Stimulated activated CD4-positive, alpha-beta T cell treated with anti-CD3 and anti-CD28 coated beads, Interleukin-4, amount 100 ng/mL, for 1 hour (primary cell): ENCODE measurements at places on chromosomes 13 and 19.

DNA sequence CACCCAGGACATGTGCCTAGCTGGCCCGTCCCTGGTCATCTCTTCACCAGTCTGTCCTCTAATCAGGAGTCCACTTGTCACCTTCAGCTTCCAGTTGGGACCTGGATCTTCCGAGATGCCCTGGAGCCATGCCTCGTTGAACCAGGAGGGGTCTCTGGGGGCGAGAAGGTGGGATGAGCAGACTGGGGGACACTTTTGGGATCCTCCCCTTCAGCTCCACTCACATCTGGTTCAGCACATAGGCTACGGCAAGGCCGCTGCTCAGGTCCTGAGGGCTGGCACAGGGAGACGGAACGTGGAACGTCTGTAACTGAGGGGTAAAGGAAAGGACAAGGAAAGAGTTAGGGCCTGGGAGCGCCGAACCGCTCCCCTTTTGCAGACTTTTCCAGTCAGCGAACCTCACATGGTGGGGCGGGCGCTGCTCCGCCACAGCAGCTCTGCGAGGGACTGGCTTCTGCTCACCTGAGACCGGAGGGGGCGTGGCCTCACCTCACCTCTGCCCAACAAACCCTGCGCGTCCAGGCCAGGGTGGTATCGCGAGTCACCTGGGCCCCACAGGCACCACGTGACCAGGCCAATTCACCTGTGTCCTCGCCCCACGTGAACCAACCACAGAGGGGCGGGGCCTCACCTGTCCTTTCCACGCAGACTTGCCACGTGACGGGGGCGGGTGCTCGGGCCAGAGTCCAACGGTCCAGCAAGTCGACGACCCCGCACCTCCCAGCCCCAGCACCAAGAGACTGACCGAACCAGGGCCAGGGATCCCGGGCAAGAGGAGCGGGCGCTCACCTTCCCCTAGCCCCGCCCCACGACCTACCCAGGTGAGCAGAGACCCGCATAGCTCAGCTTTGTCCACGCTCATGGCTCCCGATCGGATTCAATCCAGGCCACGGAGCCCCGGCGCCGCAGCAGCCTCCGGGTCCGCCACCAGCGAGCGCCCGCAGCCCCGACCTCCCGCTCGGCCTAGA lies at the start of gene HOOK2:
HOOK2 (minus strand) TSS at position 965 of the 968 bp plus-strand sequence; CDS start at position 862, 103 bp downstream.
- no peak for DNase-seq

GRCh38 chr19:55549500-55550320 lies 4.4 kb upstream of the SBK3 start:
- no peak for DNase-seq

- DNase-seq: no peak
These were observed 33.4 kb upstream of the KLF5 start for GRCh38 chr13:73025217-73026012.

DNA sequence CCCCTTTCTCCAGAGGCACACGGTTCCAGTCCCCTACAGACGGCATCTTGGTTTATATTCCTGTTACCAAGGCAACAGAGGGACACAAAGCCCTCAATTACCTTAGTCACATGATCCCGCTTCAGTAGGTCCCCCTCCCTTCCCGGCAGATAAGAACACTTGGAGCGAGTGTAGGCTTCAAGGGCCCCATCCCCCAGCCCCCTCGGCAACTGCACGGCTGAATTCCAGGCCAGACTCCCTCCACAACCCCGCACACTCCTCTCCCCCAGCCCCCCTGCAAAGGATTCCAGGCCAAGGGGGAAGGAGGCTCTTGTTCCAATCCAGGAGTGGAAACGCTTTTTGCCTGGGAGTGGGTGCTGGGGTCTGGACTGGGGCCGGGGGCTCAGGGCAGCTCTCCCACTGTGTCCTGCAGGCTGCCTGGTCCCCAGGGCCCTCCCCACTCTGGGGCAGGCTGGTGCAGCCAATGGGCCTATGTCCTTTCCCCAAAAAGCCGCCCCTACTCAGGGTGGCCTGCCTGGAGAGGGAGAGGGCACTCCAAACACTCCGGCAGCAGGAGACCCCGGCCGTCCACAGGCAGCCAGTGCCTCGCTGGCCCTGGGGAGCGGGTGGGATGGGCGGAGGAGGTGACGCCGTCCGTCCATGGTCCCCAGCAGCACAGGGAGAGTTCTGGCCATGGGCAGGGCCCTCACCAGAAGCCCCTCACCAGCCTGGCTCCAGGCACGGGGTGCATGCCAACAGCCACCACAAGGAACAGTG lies 62.6 kb downstream of the MLLT1 start:
- no peak for DNase-seq

GRCh38 chr19:40565910-40566495 lies 10.7 kb upstream of the SHKBP1 start:
- no peak for DNase-seq

GRCh38 chr19:19550972-19551852 lies 13.1 kb downstream of the CILP2 start:
- no peak for DNase-seq

DNA sequence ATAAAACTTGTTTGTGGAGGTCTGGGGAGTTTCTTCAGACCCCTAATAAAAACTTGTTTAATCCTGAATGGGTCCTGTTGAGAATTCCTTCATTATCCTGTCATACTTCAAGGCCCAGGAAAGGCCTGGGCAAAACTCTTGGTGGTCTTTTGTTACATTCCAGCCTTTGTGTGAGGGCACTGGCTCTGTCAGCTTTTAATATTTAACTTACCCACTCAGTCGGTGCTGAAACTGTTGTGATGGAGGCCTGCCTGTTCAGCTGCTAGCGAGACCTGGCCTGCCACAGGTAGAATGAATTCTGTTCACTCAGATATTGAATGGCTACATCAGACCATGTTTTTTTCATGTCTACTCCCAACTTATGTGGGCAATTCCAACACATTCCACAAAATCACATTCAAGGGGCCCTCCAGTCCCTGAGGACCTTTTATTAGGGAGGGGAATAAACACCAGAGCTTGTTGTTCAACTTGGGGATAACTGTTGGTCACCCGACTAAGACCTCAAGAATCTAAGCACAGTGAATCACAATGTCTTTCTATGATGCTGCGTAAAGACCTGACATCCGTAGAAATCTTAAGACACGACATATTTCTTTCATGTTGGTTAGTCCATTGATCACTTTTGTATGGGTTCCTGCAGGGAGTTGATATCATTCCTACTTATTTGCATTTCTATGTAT lies 12.5 kb downstream of the NLRP8 start:
- DNase-seq: no peak

DNA sequence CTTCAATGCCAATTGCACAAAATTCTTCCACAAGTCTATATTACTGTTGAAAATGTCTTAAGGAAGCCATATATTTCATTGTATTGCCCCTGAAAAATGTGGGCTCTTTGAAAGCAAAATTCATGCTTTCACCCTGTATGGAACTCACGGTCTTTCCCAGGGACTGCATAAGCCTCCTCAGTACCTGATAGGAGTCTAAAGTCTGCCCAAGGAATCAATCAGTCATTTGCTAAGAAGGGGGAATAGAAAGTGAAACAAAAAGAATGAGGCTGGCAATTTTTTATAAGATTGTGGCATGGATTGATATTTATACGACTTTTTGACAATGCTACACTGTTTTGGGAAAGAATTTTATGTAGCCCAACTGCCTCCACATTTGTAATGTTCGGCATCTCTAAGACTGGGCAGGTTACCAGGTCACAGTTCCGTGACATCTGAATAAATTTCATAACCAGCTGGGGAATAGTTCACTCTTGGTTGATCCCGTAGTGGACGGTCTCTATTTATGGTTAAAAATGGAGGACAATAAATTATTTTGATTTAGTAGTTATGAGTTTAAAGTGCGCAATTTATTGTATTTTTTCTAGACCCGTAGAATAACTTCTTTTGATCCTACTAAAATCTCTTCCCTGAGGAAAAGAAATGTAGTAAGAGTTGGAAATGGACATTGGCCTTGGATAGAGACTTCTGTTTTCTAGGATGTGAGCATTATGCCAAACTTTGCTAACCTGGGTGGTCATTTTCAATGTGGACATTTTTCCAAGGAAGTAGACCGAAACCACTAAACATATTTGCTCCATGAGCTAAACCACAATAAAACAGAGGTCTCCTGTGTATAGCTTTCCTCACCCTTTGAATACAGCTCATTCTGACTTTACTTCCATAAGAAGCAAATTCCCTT lies 1585.4 kb downstream of the EFNB2 start:
- no peak for DNase-seq

- no peak for DNase-seq
These were observed 1.3 kb downstream of the TNNT1 start for GRCh38 chr19:55147545-55148251.

- DNase-seq: no peak
These were observed 159.3 kb downstream of the ITGBL1 start for GRCh38 chr13:101611491-101612475.

GRCh38 chr19:55486043-55486970 lies 1.3 kb downstream of the NAT14 start:
- no peak for DNase-seq

- no peak for DNase-seq
These were observed 12.5 kb upstream of the MAP1S start for GRCh38 chr19:17706750-17707181.

- DNase-seq: peak; percentile 38
These were observed 24.2 kb downstream of the C19orf12 start for GRCh38 chr19:29690842-29691241.

DNA sequence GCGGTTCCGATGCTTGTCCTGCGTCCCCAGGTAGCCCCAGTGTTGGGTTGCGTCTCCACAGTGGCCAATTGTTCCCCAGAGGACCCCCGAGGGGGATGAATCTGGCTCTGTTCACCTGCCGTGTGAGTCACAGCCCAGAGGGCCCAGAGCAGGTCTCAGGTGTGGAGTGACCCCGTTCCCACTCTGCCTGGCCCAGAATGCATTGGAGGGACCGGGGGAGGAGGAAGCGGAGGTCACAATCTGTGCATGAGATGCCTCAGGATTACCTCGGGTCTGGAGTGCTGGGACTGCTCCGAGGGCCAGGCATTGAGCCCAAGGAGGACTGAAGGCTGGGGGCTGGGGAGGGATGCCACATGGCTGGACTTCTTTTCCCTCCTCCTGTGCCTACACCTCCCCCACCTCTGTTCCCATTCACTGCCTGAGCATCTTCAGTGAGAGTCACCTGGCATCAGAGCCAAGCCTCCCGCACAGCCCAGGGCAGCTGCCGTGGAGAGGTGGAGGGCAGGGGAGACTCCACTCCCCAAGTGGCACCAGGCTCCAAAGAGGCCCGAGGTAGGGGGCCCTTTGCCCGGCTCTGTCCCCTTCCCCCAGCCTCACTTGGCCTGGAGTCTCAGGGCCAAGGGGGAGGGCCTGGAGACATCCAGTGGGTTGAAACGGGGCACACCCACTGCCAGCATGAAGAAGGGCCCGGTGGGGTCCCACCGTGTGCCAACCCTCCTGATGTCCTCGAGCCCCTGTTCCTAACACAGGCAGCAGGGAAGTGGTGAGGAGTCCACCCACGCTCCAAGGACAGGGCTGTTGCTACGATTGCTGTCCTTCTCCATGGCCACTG lies 81.1 kb downstream of the CHST8 start:
- no peak for DNase-seq

- no peak for DNase-seq
These were observed 5.5 kb downstream of the MKNK2 start for GRCh38 chr19:2045501-2046045.

- DNase-seq: no peak
These were observed 3.8 kb upstream of the APC2 start for GRCh38 chr19:1445932-1446712.

GRCh38 chr13:71240911-71241310 lies 626.1 kb downstream of the DACH1 start:
- DNase-seq: no peak

DNA sequence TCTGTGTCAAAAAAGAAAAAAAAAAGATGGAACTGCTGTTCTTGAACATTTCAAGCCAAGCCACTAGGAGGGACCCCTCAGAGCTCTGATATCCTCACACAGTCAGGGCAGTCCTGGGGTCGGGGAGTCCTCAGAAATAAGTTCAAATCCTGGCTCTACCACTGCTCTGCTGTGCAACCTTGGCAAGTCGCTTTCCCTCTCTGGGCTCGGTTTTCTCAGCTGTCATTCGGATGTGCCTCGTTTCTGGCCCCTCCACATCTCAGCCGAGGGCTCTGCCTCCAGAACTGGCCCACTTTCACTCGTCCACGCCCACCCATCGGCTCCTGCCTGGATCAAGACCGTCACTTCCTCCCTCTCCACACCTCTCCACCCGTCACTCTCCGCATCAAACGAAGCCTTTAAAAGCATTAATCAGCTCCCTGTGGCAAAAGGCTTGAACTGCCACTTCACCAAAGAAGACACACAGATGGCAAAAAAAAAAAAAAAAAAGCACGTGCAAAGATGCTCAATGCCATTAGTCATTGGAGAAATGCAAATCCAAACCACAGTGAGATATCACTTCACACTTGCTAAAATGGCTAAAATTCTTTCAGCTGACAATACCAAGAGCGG lies 7.4 kb upstream of the ZNRF4 start:
- DNase-seq: no peak

- no peak for DNase-seq
These were observed 242.8 kb downstream of the B3GLCT start for GRCh38 chr13:31442571-31442970.

- DNase-seq: no peak
These were observed 13.2 kb downstream of the FUZ start for GRCh38 chr19:49799798-49800376.

- no peak for DNase-seq
These were observed 45.8 kb upstream of the RCBTB2 start for GRCh38 chr13:48578516-48579164.
